ENCODE measurements at places on chromosomes 1 and 21.

DNA sequence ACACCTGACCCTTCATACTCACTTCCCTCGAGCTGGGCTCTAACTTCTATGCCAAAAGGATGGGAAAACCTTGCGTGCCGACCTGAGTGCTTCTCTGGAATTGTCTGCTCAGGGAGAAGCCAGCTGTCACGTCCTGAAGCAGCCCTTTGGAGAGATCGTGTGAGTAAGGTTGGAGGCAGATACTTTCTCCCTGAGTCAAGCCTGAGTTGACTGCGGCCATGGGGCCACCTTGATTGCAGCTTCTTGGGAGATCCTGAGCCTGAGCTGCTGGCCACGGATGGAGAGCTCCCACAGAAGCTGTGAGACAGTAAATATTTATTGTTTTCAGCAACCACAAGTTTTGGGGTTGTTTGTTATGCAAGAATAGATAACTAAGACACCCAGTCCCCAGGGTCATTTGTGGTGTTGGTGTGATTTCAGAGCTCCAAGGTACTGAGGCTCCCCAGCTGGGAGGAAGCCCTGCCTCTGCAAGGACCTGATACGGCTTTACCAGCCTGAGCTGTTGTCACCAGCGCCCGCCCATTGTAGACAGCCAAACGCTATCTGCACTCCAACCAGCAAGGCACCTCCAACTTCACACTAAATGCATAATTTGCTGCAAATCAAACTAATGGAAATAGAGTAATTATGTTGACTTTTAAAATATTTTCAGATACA, 531.6 kb downstream of the PTPRU start:
- H3K27ac ChIP-seq = no peak overlapping the region
- no peaks in the 10 kb centered on the region for H3K36me3 ChIP-seq
- no peaks in the 10 kb centered on the region for H3K27me3 ChIP-seq
- H3K4me1 ChIP-seq = no peaks in the 10 kb centered on the region
- no peak for DNase-seq
- no peak overlapping the region for H3K4me3 ChIP-seq

DNA sequence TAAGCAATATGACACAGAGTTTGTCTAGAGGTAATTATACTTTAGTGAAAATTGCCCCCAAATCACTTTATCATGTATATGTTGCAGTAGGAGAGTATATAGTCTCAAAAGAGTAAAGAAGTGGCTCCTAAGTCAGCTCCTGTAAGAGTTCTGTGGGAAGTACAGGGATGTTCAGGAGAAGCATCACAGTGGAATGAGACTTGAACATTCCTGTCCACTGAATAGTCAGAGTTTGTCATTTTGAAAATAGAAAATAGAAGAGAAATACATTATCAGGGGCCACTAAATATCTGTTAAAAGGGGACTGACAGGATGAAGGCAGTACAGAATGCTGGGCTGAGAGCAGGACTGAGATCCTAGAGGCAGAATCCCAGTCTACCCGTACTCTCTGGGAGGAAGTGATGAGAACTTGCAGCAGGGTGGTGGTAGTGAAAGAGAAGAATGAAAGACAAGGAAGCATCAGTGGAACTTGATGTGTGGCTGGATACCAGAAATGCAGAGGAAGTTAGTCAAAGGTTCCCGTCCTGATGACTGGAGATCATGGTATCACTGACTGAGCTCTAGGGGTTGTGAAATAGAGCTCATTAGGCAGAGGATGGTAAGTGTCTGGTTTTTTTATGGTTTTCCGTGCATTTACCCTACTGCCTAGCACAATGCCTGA, 153.4 kb downstream of the FMN2 start:
- no peak for DNase-seq
- no peaks in the 10 kb centered on the region for H3K4me1 ChIP-seq
- H3K4me3 ChIP-seq = no peak overlapping the region
- H3K36me3 ChIP-seq = peaks cover 9% of the 10 kb centered on the region

- DNase-seq = no peak
- no peak overlapping the region for H3K4me3 ChIP-seq
Observed at GRCh38 chr1:57464756-57465155, 40.9 kb upstream of the DAB1 start.

DNA sequence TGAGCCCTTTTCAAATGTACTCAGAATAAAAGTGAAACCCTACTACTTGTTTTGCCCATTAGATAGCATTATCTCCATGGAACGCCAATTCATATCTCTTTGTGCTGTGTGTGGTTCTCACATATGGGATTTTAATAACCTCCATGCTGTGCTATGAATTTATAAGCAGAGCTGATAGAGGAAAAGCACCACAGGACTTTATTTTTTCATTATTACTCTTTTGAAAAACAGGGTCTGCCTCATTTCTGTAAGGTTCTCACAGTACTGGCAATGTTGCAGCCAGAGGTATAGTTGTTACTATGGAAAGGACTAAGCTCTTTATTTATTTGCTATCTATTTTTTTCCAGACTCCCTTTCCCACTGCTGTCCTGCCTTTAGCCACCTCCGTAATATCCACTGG, 313.7 kb downstream of the ST6GALNAC3 start:
- H3K27ac ChIP-seq = no peak overlapping the region
- DNase-seq = no peak
- no peaks in the 10 kb centered on the region for H3K4me1 ChIP-seq
- H3K27me3 ChIP-seq = no peaks in the 10 kb centered on the region
- no peaks in the 10 kb centered on the region for H3K36me3 ChIP-seq

GRCh38 chr1:168498159-168498631, 45.6 kb downstream of the XCL2 start:
- H3K4me1 ChIP-seq = peaks cover 6% of the 10 kb centered on the region
- DNase-seq = no peak
- H3K27ac ChIP-seq = no peak overlapping the region
- no peaks in the 10 kb centered on the region for H3K27me3 ChIP-seq
- no peaks in the 10 kb centered on the region for H3K36me3 ChIP-seq

DNA sequence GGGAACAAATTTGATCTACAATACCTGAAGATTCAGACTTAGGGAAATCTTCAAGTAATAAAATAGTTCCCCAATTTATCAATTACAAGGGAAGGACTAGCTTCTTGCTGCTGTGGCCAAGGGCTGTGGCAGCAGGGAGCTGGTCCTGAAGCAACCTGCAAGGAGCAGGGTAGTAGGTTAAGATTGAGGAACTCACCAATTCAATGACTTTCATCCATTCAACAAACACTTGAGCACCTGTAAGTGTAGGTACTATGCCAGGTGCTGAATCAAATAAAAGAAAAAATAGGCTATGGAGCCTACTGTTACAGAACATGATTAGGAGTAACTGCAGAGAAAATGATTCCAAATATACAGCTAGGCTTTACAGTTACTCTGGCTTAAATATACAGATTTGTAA, 64.2 kb upstream of the RBM34 start:
- DNase-seq = no peak
- H3K27ac ChIP-seq = no peak overlapping the region
- H3K27me3 ChIP-seq = no peaks in the 10 kb centered on the region
- no peak overlapping the region for H3K4me3 ChIP-seq

GRCh38 chr1:238675221-238675620, 711.1 kb upstream of the CHRM3 start:
- H3K4me1 ChIP-seq = no peaks in the 10 kb centered on the region
- no peak overlapping the region for H3K27ac ChIP-seq
- no peaks in the 10 kb centered on the region for H3K36me3 ChIP-seq
- no peak overlapping the region for H3K4me3 ChIP-seq
- no peaks in the 10 kb centered on the region for H3K27me3 ChIP-seq

DNA sequence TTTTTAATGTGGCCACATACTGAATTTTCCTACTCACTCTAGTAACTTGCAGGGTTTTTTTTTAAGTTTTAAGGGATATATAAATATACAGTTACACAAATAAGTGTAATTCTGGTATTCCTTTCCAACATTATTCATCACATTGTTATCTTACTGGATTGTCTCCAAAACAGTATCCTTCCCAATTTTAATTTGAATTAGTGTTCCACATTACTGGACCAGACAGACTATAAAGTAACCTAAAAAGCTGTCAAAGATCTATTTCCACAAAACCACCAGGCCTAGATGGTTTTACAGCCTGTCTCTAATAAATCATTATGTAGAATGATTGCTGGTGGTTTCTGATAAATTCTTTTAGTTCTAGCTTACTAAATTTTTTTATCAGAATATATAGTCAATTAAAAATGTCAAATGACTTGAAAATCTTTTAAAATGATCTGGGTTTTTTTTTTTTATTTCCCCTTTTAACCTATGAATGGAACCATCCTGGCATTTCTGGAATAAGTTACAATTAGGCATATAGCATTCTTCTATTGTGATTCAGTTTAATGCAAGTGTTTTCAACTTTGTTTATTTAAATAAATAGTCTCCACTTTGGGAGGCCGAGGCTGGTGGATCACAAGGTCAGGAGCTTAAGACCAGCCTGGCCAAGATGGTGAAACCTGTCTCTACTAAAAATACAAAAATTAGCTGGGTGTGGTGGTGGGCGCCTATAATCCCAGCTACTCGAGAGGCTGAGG, 59.3 kb downstream of the PACC1 start:
- H3K4me1 ChIP-seq = no peaks in the 10 kb centered on the region
- no peak overlapping the region for H3K27ac ChIP-seq
- H3K36me3 ChIP-seq = peaks cover 3% of the 10 kb centered on the region
- no peaks in the 10 kb centered on the region for H3K27me3 ChIP-seq

- no peak overlapping the region for H3K4me3 ChIP-seq
- H3K36me3 ChIP-seq = no peaks in the 10 kb centered on the region
- H3K27ac ChIP-seq = no peak overlapping the region
- H3K4me1 ChIP-seq = no peaks in the 10 kb centered on the region
Observed at GRCh38 chr1:218476385-218476784, 131.2 kb downstream of the TGFB2 start.

GRCh38 chr1:204902671-204903070, 32.0 kb downstream of the NFASC start:
- no peaks in the 10 kb centered on the region for H3K27me3 ChIP-seq
- H3K4me1 ChIP-seq = no peaks in the 10 kb centered on the region
- H3K27ac ChIP-seq = no peak overlapping the region
- DNase-seq = no peak

DNA sequence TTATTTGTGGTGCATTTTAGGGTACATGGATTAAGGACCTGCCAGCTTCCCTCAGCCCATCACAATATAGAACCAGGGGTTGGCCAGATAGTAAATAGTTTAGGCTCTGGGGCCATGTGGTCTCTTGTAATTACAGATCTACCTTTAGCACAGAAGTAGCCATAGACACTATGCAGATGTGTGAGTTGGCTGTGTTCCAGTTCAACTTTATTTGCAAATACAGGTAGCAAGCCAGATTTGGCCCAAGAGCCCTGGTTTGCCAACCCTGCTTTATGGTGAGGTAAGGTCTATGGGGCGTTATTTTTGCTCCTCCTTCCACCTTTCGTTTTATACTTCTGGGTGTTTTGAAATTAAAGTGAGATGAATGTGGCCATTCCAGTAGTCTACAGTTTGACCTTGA, 48.7 kb downstream of the MRPS6 start:
- no peak overlapping the region for H3K27ac ChIP-seq
- H3K36me3 ChIP-seq = peaks cover 26% of the 10 kb centered on the region
- H3K4me1 ChIP-seq = peaks cover 9% of the 10 kb centered on the region
- no peaks in the 10 kb centered on the region for H3K27me3 ChIP-seq
